Tibial nerve (tissue), 4 donors: ENCODE measurements at places on chromosomes 16 and 17. TPM values are rescaled to one million over a fixed set of nuclear protein-coding genes. Genes with fewer than 3 reads are reported as not detected.

Gene PYDC1
- total RNA-seq = not detected

Gene TMEM235
- total RNA-seq = not detected

Gene DBF4B
- 6.0 TPM for total RNA-seq

Gene CCL4
- total RNA-seq = 2.4 TPM

Gene NPTX1
- total RNA-seq = 0.21 TPM

Gene MEIOB
- not detected for total RNA-seq

Gene CACNG3
- not detected for total RNA-seq

Gene MT4
- not detected for total RNA-seq

Gene DDX19B
- 29.7 TPM for total RNA-seq

Gene TSPAN10
- not detected for total RNA-seq

Gene BCL6B
- 3.9 TPM for total RNA-seq

Gene MATCAP1
- 42.9 TPM for total RNA-seq

Gene KCTD11
- 25.3 TPM for total RNA-seq

Gene SLC2A4
- total RNA-seq = 20.1 TPM

Gene EFCAB5
- total RNA-seq = not detected

Gene CCL2
- 39.8 TPM for total RNA-seq

Gene KRTAP17-1
- total RNA-seq = not detected

Gene AMZ2
- total RNA-seq = 31.8 TPM

Gene BRCA1
- total RNA-seq = 4.6 TPM

Gene OR4D1
- total RNA-seq = not detected

Gene SMIM36
- total RNA-seq = not detected

Gene FKBP10
- total RNA-seq = 103 TPM

Gene TP53TG3F
- total RNA-seq = not detected
